Stimulated activated CD8-positive, alpha-beta memory T cell treated with anti-CD3 and anti-CD28 coated beads, Interleukin-7, amount 100 ng/mL, for 1 hour (primary cell): ENCODE measurements at places on chromosomes 4 and X.

DNA sequence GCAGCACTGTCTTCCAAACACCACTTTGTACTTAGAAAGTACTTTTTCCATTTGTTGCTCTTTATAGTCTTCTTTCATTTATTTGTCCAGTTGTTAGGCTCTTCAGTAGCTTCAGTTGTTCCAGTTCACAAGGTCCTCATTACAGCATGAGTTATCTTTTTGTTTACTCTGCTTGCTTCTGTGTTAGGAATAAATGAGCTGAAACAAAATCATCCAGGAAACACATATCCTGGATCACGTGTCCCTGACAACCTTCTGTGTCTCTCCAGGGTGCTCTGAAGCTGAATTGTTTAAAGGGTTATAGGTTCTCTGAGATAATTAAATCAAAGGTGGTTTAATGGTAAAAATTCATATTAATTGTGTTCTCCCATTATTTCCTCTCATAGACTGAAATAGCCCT lies 19.9 kb upstream of the KLHL8 start:
- no peak for DNase-seq

- no peak for DNase-seq
Observed at GRCh38 chrX:134000260-134001245, 15.2 kb upstream of the GPC3 start.

DNA sequence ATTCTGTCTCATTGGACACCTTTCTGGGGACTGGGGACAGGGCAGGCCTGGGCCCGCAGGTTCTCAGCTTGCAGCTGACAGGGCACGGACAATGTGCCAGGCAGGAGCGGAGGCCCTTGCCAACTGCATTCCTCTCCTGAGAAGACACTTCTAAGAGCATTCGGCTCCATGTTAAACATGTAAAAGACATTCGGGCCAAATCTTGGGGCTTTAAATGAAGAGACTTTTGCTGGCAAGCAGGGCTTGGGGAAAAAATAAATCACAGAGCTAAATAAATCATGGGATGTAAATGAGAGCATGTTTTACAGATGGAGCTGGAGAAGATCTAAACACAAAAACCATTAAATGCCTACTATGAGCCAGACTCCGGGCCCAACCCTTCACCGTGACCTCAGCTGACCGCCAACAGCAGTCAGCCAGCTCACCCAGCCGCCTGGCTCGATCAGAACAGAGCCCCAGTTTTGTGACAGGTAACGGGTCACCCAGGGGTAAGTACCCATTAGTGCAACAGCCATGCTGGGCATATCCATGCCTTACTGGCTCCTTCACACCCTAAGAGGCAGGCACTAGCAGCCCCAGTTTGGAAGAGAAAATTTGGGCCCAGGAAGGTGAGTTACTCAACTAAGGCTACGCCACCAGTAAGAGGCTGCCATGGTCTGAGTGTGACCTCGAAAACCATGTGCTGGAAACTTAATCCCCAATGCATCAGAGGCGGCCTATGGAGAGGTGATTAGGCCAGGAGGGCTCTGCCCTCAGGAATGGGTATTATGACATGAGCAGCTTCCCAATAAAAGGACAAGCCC lies 14.7 kb downstream of the WDR1 start:
- no peak for DNase-seq

DNA sequence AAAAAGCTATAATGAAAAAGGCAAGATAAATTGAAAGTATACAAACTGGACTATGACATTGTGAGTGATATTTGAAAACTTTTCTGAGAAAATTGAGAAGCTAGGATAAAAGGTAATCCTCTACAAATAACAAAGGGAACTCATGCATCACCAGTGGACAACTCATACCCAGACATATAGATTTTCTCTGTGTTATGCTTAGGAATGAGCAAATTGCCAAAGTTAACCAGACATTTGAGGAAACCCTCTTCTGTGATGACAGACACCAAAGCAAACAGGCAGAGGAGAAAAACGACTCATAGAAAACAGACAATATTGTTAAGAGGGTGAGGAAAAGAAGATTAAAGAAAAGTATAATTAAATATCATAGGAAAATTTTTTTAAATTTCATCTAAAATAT lies 186.5 kb downstream of the MAB21L2 start:
- no peak for DNase-seq

DNA sequence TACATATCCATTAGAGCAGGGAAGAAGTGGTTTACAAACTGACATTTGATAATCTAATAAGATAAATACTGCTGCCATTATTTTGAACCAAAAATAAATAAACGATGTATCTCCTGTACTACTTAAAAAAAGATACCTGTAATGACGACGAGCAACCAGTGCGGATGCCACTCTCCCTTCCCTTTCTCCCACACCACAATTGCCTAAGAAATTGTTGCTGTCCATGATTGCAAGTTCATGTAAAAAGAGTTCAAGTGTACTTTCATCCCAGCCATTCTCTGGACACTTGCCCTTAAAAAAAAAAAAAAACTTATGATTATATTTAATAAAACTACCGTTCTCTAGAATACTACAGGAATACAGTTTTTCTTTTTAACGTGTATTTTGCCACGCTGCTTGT lies 1.4 kb downstream of the SEPSECS start:
- DNase-seq, result no peak

- DNase-seq, result no peak
Observed at GRCh38 chrX:15194146-15194545, 75.7 kb downstream of the ASB9 start.

- no peak for DNase-seq
Observed at GRCh38 chr4:110292994-110293744, 94.8 kb upstream of the ELOVL6 start.

GRCh38 chr4:67500373-67500772 lies 44.9 kb downstream of the CENPC start:
- DNase-seq, result no peak
